ENCODE measurements at places on chromosomes 6 and 20.

GRCh38 chr6:151512481-151512880, 18.7 kb downstream of the CCDC170 start:
- DNase-seq = no peak

GRCh38 chr6:167207527-167207926, 49.7 kb upstream of the GPR31 start:
- no peak for DNase-seq

DNA sequence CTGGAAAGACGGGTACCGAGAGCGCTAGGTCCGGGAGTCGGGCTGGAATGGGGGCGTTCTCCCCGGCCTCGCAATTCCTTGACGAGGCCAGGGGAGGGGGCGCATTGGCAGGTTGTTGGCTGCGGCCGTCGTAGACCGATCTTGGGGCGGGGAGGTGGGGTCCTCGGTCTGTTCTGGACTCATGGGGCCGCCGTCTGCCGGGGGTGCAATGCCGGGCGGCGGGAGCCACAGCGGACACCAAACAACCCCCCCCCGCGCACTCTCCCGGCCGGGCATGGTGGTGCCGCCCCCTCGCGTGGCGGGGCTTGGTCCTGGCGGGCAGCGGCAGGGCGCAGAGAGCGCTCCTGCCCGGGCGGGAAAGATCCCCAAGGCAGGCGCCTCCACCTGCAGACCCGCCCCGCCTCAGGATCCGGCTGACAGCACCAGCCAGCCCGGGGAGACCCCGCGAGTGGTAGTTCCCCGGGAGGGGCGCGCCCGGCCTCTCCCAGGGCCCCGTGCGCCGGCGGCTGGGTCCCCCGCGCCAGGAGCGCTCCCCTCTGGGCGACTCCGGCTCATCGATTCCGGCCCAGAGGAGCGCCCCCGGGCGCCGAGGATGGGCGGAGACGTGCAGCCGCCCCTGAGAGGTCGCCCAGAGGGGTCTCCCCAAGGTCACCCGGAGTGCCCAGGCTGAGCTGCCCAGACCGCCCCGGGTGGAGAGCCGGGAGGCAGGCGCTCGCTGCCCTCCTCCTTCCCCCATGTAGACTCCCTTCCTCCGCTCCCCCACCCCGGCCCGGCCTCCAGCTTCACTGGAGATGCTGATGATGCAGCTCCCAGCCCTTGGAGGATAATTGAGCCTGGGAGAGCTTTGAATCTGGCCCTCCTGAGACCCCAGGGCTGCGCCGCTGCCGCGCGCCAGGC, 709 bp downstream of the PPP1R16B start:
- DNase-seq = peak; percentile 61

DNA sequence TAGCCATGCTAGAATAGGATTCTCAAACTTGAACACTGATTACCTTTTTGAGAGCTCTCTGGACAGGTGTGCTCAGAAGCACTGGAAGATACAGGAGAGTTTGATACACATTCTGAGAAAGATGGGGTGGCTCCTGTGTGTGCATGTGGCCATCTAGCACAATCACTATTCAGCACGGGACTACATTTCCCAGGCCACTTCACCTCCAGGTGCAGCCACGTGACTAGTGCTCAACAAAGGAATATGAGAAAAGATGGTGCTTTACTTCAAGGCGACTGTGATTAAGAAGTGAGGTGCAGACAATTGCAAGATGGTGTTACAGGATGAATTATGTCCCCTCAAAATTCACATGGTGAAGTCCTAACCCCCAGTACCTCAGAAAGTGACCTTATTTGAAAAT, 103.8 kb downstream of the BACH2 start:
- DNase-seq = no peak

GRCh38 chr20:48740712-48741111, 87.1 kb downstream of the PREX1 start:
- no peak for DNase-seq

DNA sequence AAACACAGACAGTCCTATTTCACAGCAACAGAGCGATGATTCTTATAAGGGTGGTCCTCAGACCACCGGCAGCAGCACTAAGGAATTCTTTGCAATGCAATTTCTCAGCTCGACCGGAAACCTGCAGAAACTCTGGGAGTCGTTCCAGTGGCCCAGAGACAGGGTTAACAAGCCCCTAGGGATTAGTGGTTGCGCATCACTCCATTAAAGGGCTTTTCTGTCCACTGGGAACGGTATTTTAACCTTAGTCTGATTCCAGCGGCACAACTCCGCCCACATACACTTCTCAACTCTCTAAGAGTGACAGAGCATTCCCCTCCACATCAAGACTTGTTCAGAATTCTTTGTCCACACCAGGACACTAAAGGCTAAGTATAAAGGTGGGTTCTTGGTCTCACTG, 341.5 kb downstream of the TFAP2A start:
- DNase-seq = no peak

DNA sequence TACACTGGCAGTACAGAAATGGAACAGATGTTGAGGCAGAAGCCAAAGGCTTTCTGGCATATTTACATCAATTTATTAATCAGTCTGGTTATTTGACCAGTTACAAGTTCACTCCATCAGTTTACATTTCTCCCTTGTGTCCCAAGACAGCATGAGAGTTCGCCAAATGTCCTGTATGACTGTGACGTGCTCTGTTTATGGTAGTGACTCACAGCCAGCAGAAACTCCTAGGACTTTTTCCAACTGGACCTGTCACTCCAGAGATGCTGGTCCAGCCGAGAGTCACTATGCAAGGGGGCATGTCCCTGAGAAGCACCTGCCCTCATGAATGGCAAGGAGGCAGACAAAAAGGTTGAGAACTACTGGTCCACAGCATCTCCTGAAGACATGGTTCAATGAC, 160.0 kb downstream of the LRFN2 start:
- no peak for DNase-seq

GRCh38 chr20:62584671-62585460, 57.4 kb upstream of the SLCO4A1 start:
- no peak for DNase-seq

DNA sequence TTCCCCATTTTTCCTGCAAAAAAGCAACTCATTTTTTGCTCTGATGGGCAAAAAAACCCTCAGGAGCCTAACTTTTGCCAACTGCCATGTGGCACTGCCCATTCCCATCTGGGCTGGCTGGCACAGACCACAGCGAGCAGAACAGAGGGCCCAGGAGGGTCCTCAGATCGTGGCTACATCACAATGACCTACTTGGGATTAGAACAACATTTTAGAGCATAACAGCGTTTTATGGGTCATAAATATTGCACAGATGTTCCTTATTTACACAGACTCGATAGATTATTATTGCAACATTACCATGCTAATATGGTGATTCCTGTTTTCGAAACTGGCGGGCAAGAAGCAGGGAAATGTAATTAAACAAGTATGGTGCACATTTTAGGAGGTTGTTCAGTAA, 28.0 kb downstream of the PTPRT start:
- no peak for DNase-seq

DNA sequence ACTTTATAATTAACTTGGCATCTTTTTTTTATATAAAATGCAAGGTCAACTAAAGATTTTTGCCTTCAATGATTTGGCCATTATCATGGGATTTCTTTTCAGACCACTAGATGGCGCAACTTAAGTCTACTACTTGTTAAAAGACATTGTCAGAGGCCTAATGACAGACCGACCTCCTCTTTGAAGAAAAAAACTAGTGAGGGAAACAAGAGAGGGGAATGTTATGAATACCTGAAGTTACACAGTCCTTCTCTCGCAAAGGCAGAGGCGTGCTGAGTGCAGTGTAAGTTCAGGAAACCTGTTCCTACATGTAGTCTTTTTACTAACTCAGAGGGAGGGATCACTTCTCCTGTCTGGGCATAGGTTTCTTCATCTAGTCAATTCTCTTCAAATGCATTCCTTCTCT, 9.3 kb downstream of the TRAPPC3L start:
- DNase-seq = peak; percentile 67

GRCh38 chr20:57361517-57361916, 10.5 kb downstream of the RAE1 start:
- DNase-seq = no peak

GRCh38 chr6:18036781-18037180, 49.3 kb upstream of the KIF13A start:
- no peak for DNase-seq

GRCh38 chr6:142944124-142945048, 590 bp downstream of the HIVEP2 start:
- DNase-seq = peak; percentile 92

DNA sequence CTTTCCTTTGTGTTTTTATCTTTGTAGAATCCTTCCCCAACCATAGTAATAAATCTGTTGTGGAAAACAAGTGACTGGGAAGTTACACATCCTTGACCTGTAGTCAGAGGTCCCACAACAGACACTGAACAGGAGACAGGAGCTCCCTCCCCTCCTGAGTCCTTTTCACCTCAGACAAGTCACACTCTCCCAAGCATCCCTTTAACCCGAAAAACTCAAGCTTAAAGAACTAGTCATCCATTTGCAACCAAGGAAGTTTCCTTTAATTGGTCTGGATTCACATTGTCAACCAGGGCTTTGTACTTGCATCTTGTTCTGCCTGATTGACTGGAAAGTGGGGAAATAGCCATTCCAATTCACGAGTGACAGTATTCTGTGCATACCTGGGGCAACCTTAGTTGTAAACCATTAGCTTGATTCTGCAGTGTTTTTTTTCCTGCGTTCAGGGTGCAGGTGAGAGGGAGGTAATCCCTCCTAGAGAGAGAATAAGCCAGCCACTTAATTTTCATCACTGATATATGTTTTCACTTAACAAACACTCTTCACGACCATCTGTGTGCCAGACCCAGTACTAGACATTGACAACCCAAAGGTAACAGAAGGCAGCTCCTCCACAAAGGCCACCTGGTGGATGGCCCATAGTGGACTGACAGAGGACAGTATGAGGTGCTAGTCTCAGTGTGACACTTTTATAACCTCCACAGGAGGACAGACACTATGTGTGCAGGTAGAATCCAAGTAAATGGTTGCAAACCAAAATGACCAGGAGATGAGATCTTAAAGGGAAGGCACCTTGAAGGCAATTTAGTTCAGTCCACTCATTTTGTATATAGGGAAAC, 112.4 kb downstream of the SLX4IP start:
- no peak for DNase-seq

DNA sequence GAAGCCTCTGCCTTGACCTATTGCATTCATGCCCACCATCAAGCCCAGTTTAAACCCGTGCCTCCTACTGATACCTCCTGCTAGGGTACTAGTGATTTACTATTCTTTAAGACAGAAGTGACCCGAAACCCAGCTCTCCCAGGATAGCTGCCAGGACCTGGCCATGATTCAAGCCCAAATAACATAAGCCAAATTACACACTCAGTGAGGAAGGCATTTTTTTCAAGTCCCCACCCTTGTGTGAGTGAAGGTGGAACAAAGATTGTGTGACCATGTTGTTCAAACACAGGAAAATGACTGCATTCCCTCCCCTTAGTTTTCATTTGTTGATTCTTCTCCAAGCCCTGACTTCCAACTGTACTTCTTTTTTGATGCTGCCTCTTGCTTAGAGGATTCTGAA, 3.7 kb upstream of the KAT14 start:
- no peak for DNase-seq

- peak; percentile 60 for DNase-seq
These were observed at the start of gene SLC23A2 for GRCh38 chr20:5001174-5002076. Gene SLC23A2, minus strand, starts transcription at chr20:5001510. Its CDS starts 68,948 bp downstream, at chr20:4932562.

- no peak for DNase-seq
These were observed 33.4 kb upstream of the GCNT2 start for GRCh38 chr6:10487668-10488327.

DNA sequence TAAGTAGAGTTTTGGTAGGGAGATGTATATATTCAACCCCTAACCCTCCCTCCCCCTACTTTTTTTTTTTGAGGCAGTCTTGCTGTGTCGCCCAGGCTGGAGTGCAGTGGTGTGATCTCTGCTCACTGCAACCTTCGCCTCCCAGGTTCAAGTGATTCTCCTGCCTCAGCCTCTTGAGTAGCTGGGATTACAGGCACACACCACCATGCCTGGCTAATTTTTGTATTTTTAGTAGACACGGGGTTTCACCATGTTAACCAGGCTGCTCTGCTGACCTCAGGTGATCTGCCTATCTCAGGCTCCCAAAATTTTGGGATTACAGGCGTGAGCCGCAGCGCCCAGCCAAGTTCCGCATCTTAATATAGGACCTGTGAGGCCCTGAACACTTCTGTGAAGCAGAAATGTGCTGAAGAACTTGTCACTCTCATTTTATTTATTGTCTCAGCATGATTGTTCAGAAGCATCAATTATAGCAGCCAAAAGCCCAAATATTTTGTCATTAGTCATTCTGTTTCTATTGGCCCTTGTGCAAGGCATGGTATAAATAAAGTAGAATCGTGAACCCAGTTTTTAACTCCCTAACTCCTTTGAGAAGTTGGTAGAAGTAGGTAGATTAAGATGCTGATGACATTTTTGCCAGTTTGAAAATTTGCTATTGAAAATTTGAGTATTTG, 19.4 kb downstream of the DSTN start:
- DNase-seq = no peak

DNA sequence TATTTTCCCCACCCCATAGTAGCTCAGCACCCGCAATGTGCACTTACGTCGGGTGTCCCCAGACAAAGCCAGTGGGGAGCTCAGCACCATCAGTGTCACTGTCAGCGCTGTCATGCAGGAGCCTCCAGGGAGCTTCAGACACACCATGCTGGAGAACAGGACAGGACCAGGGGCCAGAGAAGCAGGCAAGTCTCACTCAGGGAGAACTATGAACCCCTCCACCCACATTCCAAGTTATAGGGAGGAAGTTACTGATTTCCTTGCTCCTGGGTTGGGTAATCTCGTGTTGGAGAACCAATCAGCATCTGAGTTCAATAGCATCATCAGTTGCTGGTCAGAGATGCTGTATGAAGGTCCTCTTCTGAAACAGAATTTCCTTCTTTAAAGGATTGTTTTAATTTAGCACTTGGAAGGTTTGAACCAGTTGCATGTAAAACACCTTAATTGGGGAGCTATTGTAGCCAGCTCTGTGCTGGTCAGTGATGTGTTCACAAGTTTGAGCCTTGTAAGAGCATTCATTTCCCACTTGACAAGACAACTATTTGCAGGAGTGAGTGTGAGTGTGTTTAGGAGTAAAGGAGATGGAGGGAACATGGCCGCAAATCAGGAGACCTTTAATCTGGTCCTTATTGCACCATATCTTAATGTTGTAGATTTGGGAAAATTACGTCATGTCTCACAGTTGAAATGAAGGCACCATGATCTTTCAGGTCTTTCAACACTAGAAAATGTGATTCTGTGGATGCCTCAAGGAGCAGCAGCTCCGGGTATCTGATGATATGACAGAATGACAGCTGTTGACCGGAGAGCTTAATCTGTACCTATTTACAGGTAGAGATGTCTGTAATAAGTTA, at the start of gene HLA-DRB1:
TSS of gene HLA-DRB1 (minus strand) at position 253 of the 854 bp plus-strand sequence. CDS start at position 147, 106 bp downstream.
- peak; percentile 51 for DNase-seq

- DNase-seq = peak; percentile 35
These were observed 75.4 kb upstream of the INSM1 start for GRCh38 chr20:20292472-20292871.

DNA sequence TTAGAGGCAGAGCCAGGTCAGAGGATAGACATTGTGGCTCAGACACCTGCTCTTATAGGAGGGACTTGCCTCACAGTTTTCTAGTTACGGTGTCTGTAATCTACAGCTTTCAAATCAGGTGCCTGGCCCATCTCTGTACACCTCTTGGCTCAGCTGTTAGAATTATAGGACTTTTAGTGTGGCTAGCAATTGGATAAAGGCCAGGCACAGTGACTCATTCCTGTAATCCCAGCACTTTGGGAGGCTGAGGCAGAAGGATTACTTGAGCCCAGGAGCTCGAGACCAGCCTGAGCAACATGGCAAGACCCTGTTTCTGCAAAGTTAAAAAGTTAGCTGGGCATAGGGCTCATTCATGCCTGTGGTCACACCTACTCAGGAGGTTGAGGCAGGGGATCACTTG, 20.0 kb downstream of the BRPF3 start:
- DNase-seq = no peak

GRCh38 chr6:167706313-167707109, 120.2 kb upstream of the AFDN start:
- DNase-seq = peak; percentile 87

All from activated CD4-positive, alpha-beta T cell treated with anti-CD3 and anti-CD28 coated beads, Interleukin-2, Interleukin-6, amounts not matched to agents 100 ng/mL and 50 ng/mL, durations not matched to agents 16 hours and 8 hours (primary cell).